Activated naive CD8-positive, alpha-beta T cell treated with anti-CD3 and anti-CD28 coated beads, Interleukin-2, amount 50 U/mL, for 16 hours (primary cell): ENCODE measurements at places on chromosomes 5 and 9.

DNA sequence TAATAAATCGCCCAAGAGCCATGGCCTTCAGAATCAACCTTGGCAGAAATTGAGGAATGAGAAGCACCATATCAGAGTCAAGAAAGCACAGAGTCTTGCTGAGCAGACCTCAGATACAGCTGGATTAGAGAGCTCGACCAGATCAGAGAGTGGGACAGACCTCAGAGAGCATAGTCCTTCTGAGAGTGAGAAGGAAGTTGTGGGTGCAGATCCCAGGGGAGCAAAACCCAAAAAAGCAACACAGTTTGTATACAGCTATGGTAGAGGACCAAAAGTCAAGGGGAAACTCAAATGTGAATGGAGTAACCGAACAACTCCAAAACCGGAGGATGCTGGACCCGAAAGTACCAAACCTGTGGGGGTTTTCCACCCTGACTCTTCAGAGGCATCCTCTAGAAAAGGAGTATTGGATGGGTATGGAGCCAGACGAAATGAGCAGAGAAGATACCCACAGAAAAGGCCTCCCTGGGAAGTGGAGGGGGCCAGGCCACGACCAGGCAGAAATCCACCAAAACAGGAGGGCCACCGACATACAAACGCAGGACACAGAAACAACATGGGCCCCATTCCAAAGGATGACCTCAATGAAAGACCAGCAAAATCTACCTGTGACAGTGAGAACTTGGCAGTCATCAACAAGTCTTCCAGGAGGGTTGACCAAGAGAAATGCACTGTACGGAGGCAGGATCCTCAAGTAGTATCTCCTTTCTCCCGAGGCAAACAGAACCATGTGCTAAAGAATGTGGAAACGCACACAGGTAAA, 4.5 kb downstream of the NFX1 start:
- DNase-seq = no peak

- DNase-seq = no peak
Measured at GRCh38 chr5:151903243-151903653, 21.4 kb downstream of the GLRA1 start.

DNA sequence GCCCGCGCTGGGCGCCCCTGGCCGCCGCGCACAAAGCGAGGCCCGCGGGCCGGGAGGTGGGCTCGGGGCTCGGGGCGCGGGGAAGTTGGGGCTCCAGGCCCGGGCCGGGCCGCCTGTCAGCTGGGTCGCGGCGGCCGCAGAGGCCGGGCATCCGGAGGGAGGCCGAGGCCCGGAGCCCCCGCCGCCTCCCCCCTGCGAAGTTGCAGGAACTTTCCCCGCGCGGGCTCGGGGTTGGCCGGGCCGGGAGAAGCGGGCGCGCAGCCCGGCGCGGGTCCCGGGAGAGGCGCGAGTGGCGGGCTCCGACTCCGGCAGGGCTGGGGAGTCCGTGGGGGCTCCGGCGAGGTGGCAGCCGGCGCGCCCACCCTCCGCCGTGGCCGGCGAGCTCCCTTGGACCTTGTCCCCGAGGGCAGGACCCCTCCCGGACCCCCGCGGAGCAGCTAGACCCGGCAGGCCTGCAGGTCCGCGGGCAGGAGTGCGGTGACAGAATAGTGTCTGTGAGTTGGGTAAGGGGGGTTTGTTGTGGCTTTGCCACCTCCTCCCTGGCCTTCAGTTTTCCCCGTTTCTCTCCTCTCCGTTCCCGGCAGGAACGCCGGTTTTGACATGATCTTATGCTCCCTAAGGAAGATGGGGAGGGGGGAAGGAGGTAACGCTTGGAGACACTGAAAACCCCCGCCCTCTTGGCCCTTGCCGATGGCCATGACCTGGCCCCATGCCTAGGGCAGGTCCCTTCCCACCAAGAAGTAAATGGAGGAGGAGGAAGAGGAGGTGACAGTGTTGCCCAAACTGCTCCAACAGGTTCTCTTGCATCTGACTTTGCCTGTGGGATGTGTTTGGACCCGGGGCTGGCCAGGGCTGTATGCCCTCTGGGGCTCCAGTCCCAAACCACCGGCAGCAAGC, 942 bp downstream of the PHF2 start:
- no peak for DNase-seq

DNA sequence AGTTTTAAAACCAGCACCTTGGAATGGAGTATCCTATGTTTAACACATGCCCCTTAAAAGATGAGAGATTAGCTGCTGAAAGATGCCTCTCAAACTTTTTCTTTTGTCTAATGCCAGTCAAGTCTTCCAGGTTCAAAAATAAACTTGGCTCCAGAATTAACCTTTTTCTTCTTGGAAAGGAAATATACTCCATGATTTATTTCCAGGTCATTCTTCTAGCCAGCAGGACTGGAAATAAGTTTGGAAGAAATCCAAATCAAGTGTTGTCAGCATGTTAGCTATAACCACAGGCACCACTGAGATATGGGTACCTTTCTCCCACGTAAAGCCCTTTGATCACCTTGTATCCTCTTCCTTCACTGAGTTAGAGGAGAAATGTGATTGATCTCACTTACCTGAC, 56.1 kb downstream of the NLN start:
- DNase-seq = no peak

DNA sequence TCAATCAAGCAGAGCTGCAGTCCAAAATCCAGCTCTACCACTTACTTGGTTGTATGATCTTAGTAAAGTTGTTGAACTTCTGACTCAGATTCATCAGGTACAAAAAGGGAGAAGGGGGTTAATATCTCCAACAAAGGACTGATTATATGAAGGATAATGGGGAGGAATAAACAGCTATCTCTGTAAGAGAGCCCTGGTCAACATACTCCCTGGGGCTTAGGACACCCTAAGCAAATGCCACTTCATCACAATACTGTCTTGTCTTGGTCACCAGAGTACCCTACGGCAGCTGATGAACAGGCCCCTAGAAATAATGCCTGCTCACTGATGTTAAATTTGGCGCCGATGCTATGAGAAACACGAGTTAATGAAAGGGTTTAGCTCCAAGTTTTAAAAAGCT, 34.8 kb downstream of the LHFPL2 start:
- no peak for DNase-seq

- no peak for DNase-seq
Measured at GRCh38 chr5:126849101-126849678, 72.3 kb downstream of the LMNB1 start.

DNA sequence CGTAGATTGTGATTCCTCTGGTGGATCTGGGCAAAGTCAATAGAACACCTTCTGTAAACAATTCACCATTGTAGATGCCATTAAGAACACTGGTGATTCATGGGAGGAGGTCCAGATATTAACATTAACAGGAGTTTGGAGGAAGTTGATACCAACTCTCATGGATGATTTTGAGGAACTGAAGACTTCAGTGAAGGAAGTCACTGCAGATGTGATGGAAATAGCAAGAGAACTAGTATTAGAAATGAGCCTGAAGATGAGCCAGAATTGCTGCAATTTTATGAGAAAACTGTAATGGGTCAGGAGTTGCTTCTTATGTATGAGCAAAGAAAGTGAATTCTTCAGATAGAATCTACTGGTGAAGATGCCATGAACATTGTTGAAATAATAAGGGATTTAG, 26.9 kb downstream of the TCERG1 start:
- no peak for DNase-seq

- DNase-seq = no peak
Measured at GRCh38 chr5:119250946-119251901, 104.6 kb upstream of the TNFAIP8 start.

DNA sequence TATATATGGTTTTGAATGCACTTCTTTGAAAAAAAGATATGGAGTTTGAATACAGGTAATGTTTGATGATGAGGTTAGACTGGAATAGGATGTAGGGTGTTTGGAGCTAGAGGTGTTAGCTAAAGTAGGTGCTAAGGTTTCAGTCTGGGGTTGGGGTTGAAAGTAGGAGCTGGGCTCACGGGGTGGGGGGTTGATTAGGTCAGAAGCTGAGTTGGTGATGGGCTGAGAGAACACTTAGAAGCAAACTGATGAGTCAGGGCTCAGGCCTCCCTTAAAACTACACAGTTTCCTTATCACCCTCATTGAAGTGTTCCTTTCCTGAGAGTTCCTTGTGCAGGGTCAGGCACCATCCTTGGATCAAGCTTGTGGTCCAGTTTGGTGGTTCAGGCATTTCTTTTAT, 308.8 kb upstream of the ADAMTS16 start:
- no peak for DNase-seq

DNA sequence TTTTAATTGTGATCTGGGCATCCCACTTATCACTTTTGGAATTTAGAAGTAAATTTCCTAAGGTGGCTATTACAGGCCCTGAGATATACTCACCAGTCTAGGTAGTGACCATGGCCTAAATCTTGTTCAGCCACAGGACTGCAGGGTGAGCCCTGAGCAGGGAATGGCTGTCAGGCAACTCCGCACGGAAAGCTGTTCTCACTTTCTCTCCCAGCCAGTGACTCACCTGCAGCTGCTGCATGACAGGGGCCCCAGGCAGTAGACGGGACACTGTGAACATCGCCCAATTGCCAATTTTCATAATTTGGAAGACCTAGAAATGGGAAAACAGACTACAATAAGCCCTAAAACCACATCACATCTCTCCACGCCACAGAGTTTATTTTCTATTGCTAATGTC, 69.6 kb upstream of the TAF1L start:
- no peak for DNase-seq

DNA sequence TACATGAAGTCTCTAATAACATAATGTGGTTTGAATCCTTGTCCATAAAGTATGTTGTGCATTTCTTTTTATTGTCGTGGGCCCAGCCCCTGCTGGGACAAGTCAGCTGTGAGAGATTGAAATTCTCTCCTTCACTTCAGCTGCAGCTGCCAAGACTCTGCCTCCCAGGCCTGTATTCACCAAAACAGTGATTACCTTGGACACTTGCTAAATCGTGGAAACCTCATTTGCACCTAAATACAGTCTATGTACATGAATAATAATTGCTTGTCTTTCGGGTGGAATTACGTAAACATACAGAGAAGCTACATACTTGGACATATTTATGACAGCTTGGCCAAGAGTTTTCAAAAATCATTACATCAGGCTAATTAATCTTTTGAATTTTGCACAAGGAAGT, 898.5 kb upstream of the SEMA6A start:
- DNase-seq = no peak

DNA sequence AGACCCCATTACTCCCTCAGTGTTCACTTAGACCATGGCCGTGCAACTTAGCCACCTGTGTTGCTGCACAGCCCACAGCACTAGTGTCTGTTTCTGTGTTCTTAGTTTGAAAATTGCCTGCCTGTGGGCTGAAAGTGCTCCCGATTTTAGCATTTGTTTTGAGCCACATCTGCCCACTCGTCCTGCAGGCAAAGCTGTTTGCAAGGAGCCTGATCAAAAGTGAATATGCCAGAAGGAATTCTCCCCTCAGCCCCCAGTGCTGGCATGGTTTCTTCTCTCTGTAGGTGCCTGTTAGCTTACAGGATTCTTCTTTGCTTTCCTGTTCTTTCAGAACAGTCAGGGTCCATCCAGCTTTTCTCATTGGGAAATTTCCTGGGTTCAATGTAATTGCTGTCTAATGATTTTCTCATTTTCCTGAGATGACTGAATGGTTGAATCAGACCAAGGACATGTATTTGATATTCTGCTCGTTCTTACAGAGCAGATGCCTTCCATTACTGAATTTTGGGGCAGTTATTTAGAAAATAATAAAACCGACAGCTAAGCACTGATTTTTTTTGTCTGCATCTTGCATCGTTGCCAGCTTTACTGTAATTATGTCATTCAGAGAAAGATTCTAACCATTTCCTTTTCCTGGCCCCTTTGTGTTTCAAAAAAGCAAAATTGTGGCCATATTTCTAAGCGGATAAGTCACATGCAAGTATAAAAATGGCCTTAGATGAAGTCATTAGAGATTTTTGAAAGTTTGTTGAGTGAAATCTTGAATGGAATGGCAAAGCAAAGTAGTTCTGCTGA, 111.1 kb upstream of the CKMT2 start:
- no peak for DNase-seq

DNA sequence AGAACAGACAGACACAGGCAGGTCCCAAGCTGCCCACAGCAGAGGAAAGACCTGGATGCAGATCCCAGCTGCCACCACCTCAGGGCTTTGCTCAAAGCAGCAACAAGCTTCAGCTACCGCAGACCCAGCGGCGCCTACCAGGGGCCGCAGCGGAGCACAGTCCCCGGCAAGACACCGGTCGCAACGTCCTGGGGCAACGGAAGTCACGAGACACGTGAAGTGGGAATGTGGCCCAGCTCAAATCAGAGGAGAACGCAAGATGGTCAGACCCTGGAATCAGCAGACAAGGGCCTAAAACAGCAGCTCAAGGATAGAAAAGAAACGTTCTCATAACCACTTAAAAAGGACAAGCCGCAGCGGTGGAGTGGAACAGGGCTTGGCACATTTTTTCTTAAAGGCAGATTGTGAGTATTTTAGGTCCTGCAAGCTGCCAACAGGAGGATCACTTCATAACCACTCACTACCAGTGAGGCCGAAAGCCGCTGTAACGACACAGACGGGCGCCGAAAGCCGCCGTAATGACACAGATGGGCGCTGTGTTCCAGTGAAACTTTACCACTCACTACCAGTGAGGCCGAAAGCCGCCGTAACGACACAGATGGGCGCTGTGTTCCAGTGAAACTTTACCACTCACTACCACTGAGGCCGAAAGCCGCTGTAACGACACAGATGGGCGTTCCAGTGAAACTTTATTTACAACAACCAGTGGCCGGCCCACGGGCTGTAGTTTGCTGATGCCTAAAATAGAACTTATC, 21.7 kb downstream of the SLC9A3 start:
- no peak for DNase-seq

GRCh38 chr5:136064510-136064909, 35.7 kb downstream of the TGFBI start:
- DNase-seq = no peak

- DNase-seq = no peak
Measured at GRCh38 chr5:82861701-82862100, 215.5 kb downstream of the TMEM167A start.

GRCh38 chr9:127769929-127770582, 8.4 kb downstream of the SH2D3C start:
- no peak for DNase-seq

DNA sequence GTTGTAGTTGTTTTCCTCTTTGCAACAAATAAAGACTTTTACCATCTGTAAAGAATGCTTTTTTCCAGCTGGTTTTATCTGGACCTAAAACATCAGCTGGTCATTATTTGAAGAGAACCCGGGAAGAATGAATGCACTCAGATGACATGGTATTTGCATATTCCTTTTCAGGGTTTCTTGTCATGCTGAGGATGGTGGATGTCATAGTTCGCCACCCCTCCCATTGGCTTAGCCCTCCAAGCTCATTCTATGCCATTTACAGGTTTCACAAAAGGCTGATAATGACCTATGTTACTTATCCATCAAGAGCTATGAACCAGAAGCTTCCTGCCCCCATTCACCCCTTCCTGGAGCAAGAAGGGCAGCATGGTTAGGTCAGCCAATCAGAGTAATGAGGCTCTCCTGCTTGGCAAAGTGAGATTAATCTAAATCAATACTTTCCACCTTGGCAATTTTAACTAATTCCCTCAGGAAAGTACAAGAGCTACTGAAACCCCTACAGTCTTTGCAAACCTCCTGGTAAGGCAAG, 440.5 kb upstream of the TLE4 start:
- DNase-seq = no peak

- no peak for DNase-seq
Measured at GRCh38 chr5:147675168-147675567, 107.4 kb downstream of the JAKMIP2 start.
